ENCODE measurements at places on chromosomes 5 and 9.

DNA sequence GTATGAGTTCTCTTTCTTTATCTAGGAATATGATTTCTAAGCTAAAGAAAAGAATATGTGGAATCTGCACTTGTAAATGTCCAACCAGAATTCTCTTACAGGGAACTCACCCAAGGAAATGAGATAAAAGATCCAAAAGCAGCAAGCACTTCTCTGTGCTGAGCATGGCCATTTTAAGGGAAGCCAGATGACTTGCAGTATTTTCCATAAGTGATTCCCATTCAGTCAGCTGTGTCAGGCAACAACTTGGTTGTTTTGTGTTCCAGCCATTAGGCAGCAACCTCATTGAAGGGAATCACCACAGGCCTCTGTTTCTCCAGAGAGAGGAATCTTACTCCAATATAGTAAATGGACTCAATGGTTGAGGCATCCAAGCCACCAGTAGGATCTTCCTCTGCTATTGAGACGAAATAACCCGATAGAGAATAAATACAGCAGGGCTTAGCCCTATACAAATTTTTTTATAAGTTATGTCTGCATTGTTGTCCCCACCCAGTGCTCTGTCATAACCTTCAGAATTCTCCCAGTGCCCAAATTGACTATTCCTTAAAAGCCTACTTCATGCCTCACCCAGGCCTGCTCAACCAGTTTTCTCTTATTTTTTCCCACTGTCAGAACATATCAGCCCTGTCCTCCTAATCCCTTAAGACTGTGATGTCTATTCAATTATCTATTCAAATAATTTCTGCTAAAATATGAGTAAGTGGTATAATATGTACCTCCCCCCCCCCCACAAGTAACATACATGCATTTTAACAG lies 236.6 kb downstream of the PJA2 start:
- DNase-seq: no peak

GRCh38 chr9:89342948-89343347 lies 24.6 kb downstream of the SECISBP2 start:
- DNase-seq: peak; percentile 26

- DNase-seq: no peak
These were observed 572 bp downstream of the GNA14 start for GRCh38 chr9:77647267-77648233.

GRCh38 chr9:125106285-125106893 lies 36.9 kb downstream of the SCAI start:
- peak; percentile 79 for DNase-seq

GRCh38 chr5:36173426-36173825 lies 21.5 kb downstream of the SKP2 start:
- DNase-seq: no peak

DNA sequence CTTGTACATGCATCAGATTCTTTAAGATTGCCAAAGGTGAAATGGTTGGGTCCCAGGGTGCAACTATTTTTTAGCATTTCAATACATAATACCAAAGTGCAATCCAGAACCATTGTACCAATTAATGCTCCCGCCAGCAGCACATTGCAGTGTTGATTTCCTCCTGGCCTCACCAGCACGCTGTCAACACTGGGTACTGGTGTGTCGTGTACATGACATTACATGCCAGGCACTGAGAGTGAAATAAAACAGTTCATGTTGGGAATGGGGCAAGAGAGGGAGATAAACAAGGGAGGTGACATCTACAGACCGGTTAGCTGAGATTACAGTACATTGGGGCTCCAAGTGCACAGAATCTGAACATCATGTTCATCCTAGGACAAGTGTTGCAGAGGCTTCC lies 37.8 kb downstream of the HMGCS1 start:
- DNase-seq: no peak

GRCh38 chr5:120452471-120452870 lies 11.6 kb upstream of the PRR16 start:
- peak; percentile 15 for DNase-seq

GRCh38 chr9:22214021-22214420 lies 204.9 kb upstream of the CDKN2B start:
- DNase-seq: no peak

DNA sequence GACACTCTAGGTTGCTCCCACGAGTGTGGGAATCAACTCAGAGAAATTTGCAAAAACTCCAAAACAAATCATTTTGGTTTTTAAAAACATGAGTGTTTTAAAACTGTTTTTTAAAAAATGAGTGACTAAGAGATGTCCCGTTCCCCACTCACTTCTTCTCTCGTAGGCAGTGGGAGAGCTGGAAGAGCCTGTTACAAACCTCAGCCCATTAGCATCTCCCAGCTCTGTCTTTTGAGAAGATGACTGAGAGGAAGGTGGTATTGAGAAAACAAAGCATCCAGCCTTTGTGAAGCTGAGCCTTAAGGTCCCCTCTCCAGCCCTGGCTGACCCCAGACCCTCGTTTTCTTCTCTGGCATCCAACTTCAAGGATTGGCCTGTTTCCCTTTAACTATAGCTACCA lies 4.7 kb upstream of the ANKRD33B start:
- no peak for DNase-seq

DNA sequence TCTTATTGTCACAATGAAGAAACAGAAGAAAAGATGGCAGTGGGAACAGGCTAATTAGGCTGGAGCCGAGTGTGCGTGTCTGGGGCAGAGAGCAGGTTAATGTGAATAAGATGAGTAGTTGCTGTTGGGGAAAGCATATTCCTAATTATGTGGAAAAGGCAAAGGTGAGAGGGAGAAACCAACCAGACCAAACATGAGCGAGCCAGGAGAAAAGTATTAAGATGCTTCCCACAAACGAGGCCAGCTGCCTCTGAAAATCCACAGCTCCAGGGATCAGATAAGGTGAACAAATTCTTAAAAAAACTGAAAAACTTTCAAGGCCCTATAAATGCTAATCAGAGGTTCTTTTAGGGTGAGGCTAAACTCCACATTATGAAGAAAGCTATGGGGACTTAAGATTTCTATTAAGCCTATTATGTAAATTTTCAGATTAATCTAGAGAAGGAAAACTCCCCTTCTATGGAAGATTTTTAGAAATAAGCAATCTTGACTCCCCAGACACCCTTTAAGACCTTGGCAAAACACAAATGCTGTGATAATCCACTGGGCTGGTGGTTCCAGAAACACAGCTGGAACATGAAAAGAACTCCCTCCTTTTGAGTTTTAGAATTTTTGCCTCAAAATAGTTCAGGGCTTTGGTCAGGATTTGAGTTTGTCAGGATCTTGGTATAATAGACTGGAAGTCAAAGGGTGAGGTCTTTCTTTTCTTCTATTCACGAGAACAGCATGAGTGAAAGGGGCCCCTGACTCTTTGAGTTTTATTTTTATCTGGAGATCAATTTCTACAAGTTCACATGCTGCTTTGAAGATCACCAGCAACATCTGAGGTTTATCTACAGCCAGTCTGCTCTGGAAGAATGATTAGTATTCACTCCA lies 238.1 kb downstream of the SPOCK1 start:
- DNase-seq: no peak

- peak; percentile 54 for DNase-seq
These were observed 90.9 kb upstream of the MTAP start for GRCh38 chr9:21711504-21711903.

- no peak for DNase-seq
These were observed 92.5 kb downstream of the TLR4 start for GRCh38 chr9:117796681-117797080.

DNA sequence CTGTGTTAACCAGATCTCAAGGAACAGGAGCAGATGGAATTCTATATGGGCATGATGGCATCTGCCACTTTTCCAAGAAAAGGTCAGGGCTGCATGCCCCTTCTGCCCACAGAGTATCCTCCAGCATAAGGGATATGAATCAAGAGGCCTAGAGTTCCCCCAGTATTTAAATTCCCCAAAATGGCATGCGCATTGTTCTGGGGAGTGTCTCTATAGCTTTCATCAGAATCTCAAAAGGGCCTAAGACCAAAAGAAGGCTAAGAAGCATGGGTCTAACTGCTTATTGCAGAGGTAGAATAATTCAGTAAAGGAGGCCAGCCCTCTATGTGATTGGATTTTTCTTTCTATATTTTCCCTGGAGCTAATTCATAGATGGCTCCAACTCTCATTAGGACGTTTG lies 114.2 kb upstream of the SPIN1 start:
- no peak for DNase-seq

- peak; percentile 66 for DNase-seq
These were observed 645 bp downstream of the SAP30L start for GRCh38 chr5:154446195-154447088.

GRCh38 chr5:17951392-17952169 lies 317.3 kb downstream of the TAF11L14 start:
- no peak for DNase-seq

DNA sequence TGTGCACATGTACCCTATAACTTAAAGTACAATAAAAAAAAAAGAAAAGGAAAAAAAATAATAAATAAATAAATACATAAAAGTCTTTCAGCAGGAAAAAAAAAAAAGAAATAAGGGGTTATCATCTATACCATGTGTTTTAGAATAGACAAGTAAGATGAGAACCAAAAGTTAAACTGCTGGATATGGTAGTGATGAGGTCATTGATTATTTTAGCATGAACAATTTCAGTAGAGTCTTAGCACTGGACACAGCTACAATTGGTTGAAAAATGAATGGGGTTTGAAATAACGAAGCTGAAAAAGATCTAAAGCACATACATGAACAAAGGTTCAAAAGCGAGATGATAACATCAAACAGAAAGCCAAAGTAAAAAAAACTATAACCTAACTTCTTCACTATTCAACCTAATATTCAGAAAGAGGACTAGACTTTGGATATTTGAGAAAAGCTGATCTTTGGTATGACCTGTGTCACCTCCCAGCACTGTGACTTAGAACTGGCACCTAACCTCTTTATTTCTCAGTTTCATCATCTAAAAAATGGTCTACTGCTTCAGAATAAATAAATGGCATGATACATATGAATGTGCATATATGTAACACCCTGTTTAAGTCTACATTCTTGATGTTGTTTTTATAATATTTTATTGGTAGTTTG lies 133.3 kb downstream of the RAB3C start:
- no peak for DNase-seq

DNA sequence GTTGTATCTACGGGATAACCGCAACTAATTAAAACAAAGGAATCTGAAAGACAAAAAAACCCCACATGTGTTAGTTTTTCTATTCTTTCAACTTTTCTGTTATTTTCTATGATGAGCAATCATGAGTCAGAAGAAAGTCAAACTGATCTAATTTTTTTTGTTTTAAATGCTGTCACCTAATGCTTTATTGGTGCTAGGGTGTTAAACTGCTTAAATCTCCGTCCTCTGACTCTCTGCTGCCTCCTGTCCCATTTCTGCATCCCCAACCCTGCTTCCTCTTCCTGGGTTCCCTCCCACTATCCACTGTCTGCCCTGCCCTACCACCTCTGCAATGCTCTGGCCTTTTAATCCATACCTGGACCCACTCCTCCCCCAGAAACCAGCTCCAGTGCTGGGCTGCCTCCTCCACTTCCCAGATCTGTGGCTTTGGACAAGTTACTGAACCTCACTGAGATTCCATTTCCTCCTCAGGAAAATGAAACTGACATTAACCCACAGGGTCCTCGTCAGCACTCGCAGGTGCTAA lies 15.7 kb downstream of the PTPN3 start:
- no peak for DNase-seq

DNA sequence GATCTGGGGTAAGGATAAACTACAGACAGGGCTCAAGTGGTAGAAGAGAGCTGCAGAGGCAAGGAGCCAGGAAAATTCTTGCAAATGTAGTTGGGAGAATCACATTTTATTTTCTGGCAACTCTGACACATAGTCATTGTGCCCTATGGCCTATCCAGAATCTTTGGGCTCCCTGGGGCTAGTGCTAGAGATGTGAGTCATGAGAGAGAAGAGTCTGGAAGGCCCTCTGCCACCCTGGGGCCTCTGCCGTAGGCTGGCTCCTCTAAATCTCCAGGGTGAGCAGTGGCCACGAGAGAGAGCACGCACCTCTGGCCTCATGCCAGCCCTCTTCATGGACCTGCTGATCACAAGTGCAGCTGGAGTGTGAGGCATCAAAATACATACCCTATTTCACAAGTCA lies 74.3 kb upstream of the SSBP2 start:
- DNase-seq: peak; percentile 72

DNA sequence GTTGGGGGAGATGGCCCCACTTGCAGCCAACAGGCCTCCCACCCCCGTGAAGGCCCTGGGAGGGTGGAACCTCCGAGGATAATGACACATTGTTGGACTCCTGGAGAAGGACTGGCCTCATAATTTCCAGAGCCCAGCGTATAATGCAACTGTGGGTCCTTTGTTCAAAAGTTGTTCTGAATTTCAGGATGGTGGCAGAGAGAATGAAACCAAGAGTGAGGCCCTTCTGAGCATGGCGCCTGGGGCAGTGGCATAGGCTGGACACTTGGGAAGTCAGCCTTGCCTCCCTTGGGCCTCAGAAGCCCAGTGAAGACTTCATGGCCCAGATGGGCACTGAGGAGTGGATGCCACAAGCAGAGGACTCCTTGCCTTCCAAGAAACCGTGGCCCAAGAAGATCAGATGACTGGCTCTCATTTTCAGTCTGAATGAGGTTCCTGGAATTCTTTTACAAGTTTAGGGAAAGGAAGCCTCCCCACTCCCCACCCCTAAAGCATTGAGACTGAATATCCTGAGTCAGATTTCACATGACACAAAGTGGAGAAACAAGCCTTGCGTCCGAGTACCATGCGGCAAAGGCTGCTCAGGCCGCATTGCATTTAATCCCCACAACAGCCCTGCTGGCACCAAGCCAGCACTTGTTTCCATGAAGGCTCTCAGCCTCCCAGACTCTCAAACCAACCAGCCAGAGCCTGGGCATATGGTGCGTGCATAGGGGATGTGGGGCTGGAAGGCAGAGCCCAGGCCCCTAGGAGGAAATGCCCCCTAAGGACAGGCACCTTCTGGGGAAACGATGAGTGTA lies 96.7 kb upstream of the SMIM23 start:
- DNase-seq: no peak

- no peak for DNase-seq
These were observed 872.7 kb downstream of the EFNA5 start for GRCh38 chr5:106797996-106798395.

GRCh38 chr5:103461243-103461642 lies 101.3 kb downstream of the NUDT12 start:
- peak; percentile 64 for DNase-seq

DNA sequence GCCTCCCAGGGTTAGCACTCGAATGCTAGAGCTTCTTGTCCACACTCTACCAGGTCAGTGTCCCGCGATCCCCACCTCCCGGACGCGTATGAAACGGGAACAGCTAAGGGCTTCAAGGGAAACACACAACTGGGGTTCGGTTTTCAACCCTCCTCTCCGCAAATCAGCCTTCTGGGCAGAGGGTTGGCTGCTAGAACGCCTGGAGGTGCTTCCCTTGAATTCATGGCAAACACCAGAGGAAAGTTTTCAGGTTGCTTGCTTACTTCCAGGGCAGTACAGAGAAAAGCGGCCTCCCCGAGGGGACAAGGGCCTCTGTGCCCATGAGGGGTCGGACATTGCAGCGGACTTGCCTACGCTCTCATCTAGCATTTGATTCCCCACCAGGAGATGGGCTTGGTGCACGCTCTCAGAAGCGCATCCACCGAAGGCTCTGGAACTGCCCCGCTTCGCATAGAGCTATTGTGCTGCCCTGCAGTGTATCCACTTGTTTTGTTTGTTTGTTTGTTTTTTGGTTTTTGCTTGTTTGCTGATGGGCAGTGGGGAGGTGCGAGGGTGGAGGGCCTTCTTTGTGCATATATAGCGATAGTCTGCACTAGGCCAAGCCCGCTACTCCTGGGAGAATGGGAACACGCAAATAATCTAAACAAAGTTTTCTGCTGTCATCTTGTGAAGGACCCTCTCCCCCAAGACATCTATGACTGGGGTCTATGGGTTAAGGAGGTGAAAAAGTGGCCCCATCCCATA lies 1.3 kb upstream of the DMRT3 start:
- no peak for DNase-seq
